DND-41 (cell line): ENCODE measurements at places on chromosomes 13 and 19.
A peak's percentile ranks its signal among the peaks of the same experiment; 100 is the strongest.

GRCh38 chr19:35249848-35250711, 1.3 kb downstream of the LSR start:
- H3K27me3 ChIP-seq, result no peaks in the 10 kb centered on the region
- H3K4me1 ChIP-seq, result no peaks in the 10 kb centered on the region
- H3K36me3 ChIP-seq, result no peaks in the 10 kb centered on the region

GRCh38 chr19:41748012-41748411, 7.3 kb upstream of the CEACAM6 start:
- H3K4me3 ChIP-seq, result no peak overlapping the region
- DNase-seq, result no peak
- no peak overlapping the region for H3K27ac ChIP-seq
- H3K4me1 ChIP-seq, result no peaks in the 10 kb centered on the region

DNA sequence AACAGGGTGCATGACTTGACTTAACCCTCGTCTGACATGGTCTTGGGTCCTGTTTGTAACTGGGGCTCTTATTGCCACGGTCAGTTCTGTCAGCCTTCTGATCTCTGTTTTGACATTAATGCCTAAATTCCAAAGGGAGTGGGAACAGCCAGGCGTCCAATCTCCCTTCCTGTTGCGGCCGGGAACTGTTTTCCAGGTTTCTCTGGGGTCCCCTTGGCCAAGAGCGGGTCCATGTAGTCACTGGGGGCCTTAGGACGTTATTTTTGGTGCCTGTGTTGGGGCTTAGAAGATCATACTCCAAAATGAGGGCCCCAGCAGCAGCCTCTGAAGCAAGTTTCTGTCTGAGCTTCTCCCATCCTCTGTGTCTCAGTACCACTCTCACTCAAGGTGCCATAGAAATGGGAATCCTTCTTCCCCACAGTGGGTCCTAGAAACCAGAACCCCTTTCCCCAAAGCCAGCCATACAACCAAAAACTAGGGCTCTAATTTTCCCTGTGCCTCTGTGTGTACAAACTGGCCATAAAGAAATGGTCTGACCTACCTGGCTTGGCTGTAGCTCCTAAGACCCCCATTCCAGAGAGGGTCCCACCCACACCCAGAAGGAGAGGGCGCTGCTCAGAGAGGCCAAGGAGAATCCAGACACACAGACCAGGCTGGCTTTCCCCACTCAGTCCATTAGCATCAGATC, 50.4 kb downstream of the C13orf46 start:
- H3K36me3 ChIP-seq, result no peaks in the 10 kb centered on the region
- no peak overlapping the region for H3K4me3 ChIP-seq
- H3K4me1 ChIP-seq, result no peaks in the 10 kb centered on the region
- no peaks in the 10 kb centered on the region for H3K27me3 ChIP-seq

DNA sequence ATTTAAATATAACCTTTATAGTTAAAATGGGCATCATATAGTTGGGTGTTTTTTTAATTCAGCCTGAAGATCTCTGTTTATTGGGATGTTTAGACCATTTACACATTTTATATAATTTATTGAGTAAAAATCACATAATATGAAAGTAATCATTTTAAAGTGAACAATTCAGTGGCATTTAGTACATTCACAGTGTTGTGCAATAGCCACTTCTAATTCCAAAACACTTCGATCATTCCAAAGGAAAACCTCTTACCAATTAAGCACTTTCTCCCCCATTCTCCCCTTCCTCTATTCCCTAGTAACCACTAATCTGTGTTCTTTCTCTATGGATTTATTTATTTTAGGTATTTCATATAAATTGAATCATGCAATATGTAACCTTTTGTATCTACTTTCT, 30.2 kb downstream of the ZNF527 start:
- H3K27ac ChIP-seq, result no peak overlapping the region
- H3K4me1 ChIP-seq, result no peaks in the 10 kb centered on the region
- H3K27me3 ChIP-seq, result no peaks in the 10 kb centered on the region
- DNase-seq, result no peak
- no peaks in the 10 kb centered on the region for H3K36me3 ChIP-seq

GRCh38 chr19:9673912-9674662, 813 bp downstream of the ZNF562 start:
- no peak for DNase-seq
- H3K27me3 ChIP-seq, result no peaks in the 10 kb centered on the region
- H3K4me1 ChIP-seq, result peaks cover 52% of the 10 kb centered on the region
- H3K27ac ChIP-seq, result peak overlapping the region; percentile 95
- peaks cover 38% of the 10 kb centered on the region for H3K36me3 ChIP-seq
- H3K4me3 ChIP-seq, result peak overlapping the region; percentile 87

GRCh38 chr13:113724780-113725315, 34.2 kb upstream of the TMEM255B start:
- H3K36me3 ChIP-seq, result no peaks in the 10 kb centered on the region
- DNase-seq, result peak; percentile 24
- H3K4me1 ChIP-seq, result no peaks in the 10 kb centered on the region
- H3K27ac ChIP-seq, result no peak overlapping the region

DNA sequence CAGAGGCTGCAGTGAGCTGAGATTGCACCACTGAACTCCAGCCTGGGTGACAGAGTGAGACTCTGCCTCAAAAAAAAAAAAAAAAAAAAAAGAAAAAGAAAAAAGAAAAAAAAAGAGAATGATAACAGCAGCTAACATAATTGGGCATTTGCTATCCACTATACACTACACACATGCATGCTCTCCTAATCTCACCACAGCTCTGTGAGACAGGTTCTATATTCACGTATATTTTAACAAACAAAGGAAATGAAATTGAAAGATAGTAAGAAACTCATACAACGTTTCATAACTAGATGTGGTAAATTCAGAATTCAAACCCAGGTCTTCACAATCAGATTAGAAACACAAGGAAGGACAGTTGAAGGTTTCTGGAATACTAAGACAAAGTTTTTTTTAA, 265.7 kb downstream of the DIAPH3 start:
- H3K27ac ChIP-seq, result no peak overlapping the region
- no peak overlapping the region for H3K4me3 ChIP-seq
- H3K36me3 ChIP-seq, result no peaks in the 10 kb centered on the region
- no peak for DNase-seq
- H3K4me1 ChIP-seq, result no peaks in the 10 kb centered on the region

DNA sequence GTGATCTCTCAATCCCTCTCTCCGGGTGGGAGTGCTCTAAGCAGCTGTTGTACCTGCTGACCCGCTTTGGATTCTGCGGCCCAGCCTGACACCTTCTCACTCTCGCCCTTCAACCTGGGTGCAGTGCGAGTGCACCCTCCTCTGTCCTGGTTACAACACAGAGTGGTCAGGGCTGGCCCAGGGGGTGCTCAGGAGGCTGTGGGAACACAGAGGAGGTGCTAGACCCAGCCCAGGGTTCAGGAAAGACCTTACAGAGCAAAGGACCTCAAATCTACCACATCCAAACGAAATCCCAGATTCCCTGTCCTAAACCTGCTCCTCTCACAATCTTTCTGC, 23.7 kb downstream of the ZNF175 start:
- no peaks in the 10 kb centered on the region for H3K36me3 ChIP-seq
- H3K27me3 ChIP-seq, result no peaks in the 10 kb centered on the region
- no peak overlapping the region for H3K27ac ChIP-seq
- peaks cover 16% of the 10 kb centered on the region for H3K4me1 ChIP-seq
- DNase-seq, result no peak
- peak overlapping the region; percentile 81 for H3K4me3 ChIP-seq

- no peaks in the 10 kb centered on the region for H3K36me3 ChIP-seq
- no peak for DNase-seq
- no peaks in the 10 kb centered on the region for H3K4me1 ChIP-seq
- H3K27me3 ChIP-seq, result no peaks in the 10 kb centered on the region
- H3K4me3 ChIP-seq, result no peak overlapping the region
These were observed 73.8 kb downstream of the LATS2 start for GRCh38 chr13:20987599-20987998.

DNA sequence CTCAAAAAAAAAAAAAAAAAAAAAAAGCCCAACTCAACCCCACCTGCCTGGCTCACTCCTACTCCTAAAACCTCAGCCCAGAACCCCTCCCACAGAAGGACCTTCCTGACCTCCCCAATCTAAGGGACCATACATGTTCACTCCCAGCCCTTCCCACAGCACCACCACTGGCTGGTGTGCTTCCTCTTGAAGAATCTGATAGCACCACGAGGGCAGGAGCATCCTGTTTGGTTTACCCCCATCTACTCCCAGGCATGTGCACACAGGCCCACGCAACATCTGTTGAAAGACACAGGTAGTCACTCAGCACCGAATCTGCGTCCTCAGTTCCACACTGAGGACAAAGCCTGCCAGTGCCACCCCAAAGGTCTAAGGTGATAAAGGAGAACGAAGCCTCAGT, 8.2 kb downstream of the LATS2 start:
- no peaks in the 10 kb centered on the region for H3K27me3 ChIP-seq
- H3K27ac ChIP-seq, result no peak overlapping the region
- H3K4me3 ChIP-seq, result no peak overlapping the region
- peak; percentile 20 for DNase-seq
- no peaks in the 10 kb centered on the region for H3K4me1 ChIP-seq

DNA sequence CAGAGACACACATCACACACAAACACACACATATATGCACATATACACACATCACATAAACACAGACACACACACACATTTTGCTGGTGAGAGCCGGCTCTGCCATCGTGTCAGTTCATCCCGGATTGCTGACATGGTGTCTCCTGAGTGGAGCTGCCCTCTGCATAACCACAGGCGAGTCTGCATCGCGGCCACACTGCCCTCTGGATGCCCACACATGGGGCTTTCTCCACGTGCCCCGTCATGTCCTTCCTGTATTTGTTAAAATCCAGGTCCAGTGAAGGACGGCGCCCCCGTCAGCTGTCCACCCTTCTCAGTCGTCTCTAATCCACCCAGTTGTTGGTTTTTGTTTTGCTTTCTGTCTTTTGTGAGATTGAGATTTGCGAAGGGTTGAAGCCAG, 52.6 kb upstream of the F7 start:
- no peaks in the 10 kb centered on the region for H3K36me3 ChIP-seq
- no peaks in the 10 kb centered on the region for H3K4me1 ChIP-seq
- DNase-seq, result no peak

DNA sequence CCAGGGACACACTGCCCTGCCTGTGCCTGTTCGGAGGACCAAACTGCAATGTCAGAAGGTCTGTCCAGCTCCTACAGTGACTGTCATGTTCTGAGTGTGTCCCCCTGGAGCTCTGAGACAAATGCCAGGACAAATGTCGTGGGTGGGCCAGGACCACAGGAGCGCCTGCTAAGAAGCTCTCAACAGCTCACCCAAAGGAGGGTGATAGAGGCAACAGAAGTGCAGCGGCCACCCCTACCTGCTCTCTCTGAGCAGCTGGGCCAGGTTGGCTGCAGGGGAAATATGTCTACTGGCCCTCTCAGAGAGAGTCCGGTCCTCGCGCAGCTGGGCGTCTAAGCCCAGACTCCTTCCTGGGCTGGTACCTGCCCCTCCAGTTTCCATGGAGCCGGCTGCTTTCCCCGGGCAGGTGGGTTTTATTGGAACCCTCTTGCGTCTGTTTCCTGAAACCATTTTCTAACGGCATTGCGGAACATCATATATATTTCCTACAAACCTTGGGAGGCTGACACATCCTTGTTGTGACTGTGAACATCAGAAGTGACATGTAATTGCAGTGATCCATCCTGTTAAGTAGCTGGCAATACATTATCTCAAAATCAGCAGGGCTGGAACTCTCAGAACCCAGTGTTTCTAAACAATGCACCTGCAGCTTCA, 78.1 kb downstream of the CHST8 start:
- H3K36me3 ChIP-seq, result no peaks in the 10 kb centered on the region
- H3K27ac ChIP-seq, result no peak overlapping the region
- no peak for DNase-seq
- no peaks in the 10 kb centered on the region for H3K4me1 ChIP-seq

- no peak for DNase-seq
- no peak overlapping the region for H3K4me3 ChIP-seq
- no peaks in the 10 kb centered on the region for H3K36me3 ChIP-seq
- no peak overlapping the region for H3K27ac ChIP-seq
- no peaks in the 10 kb centered on the region for H3K27me3 ChIP-seq
These were observed 48.8 kb upstream of the PDCD5 start for GRCh38 chr19:32532233-32532632.

DNA sequence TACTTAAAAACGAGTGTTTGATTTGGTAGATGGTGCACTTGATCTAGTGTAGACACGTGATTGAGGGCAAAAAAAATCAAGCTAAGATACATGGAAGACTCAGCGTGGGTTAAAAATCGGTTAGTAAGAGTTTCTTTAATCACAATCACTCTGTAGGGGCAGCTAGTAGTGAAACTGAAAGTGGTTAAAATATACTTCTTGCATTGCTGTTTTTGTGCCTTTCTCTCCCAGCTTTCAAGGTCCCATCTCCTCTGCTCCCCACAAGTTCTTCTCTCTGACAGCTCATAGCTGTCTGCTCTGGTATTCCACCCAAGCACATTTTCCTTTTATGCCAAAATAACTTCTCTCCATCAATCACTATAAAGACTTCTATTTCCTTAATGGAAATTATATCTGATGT, 1089.7 kb downstream of the EFNB2 start:
- H3K4me1 ChIP-seq, result peaks cover 25% of the 10 kb centered on the region
- H3K36me3 ChIP-seq, result no peaks in the 10 kb centered on the region

GRCh38 chr13:60467098-60467497, 70.1 kb downstream of the TDRD3 start:
- no peaks in the 10 kb centered on the region for H3K4me1 ChIP-seq
- no peak overlapping the region for H3K4me3 ChIP-seq
- no peak for DNase-seq
- H3K27me3 ChIP-seq, result no peaks in the 10 kb centered on the region
- peaks cover 15% of the 10 kb centered on the region for H3K36me3 ChIP-seq
- H3K27ac ChIP-seq, result no peak overlapping the region

DNA sequence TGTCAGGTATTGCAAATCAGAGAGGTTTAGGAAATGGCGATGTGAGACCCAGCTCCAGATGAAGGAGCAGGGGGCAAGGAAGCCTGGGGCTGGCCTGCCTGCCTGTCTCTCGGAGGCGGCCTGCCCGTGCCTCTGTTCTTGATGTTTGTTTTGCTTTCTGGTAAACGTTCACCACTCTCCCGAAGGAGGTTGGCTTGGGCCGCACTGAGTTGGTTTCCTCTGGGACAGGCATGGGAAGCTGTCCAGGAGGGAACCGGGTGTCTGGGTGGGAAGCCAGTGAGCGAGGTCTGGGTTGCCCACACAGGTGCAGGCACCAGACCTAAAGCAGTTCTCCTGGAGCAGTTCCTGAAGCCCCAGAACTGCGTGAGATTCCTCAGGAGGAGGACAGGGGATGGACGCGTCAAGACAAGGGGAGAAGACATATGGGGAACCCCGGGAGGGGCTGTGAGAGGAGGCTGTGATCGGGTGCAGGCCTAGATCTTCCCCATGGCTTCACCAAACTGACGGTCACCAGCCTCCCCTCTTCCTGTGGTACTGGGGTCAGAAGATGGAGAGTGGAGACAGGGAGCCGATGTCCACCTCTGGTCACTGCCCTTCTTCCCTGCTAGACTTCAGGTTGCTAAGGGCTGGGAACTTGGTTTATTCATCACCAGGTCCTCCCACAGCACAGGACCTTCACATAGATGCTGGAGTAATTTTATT, 15.2 kb downstream of the COL4A2 start:
- no peaks in the 10 kb centered on the region; the same call in 1 of the 2 replicates for H3K4me1 ChIP-seq
- H3K36me3 ChIP-seq, result no peaks in the 10 kb centered on the region
- no peak overlapping the region for H3K27ac ChIP-seq
- no peak overlapping the region for H3K4me3 ChIP-seq

- no peaks in the 10 kb centered on the region for H3K27me3 ChIP-seq
- H3K27ac ChIP-seq, result no peak overlapping the region
- no peak for DNase-seq
- peaks cover 66% of the 10 kb centered on the region for H3K36me3 ChIP-seq
- no peaks in the 10 kb centered on the region for H3K4me1 ChIP-seq
- no peak overlapping the region for H3K4me3 ChIP-seq
These were observed 22.0 kb upstream of the POU4F1 start for GRCh38 chr13:78625384-78625783.
